T-helper 9 cell (primary cell): ENCODE measurements at places on chromosomes 2 and 18.

DNA sequence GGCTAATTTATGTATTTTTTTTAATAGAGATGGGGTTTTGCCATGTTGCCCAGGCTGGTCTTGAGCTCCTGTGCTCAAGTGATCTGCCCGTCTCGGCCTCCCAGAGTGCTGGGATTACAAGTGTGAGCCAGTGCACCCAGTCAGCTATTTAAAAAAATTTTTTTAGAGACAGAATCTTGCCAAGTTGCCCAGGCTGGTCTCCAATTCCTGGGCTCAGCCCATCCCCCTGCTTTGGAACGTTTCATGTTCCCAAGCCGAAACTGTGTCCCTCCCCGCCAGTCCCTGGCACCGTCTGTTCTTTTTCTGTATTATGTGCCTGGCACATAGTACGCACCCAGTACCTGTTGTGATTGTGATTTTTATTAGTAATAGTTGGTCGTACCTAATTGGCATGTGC lies 63.1 kb upstream of the MGAT5 start:
- no peak for DNase-seq

GRCh38 chr2:213232649-213233437 lies 51.4 kb upstream of the SPAG16 start:
- DNase-seq: no peak

GRCh38 chr2:8090748-8091700 lies 590.8 kb upstream of the ID2 start:
- DNase-seq: no peak

GRCh38 chr2:190889175-190889943 lies 8.7 kb downstream of the GLS start:
- DNase-seq: no peak

DNA sequence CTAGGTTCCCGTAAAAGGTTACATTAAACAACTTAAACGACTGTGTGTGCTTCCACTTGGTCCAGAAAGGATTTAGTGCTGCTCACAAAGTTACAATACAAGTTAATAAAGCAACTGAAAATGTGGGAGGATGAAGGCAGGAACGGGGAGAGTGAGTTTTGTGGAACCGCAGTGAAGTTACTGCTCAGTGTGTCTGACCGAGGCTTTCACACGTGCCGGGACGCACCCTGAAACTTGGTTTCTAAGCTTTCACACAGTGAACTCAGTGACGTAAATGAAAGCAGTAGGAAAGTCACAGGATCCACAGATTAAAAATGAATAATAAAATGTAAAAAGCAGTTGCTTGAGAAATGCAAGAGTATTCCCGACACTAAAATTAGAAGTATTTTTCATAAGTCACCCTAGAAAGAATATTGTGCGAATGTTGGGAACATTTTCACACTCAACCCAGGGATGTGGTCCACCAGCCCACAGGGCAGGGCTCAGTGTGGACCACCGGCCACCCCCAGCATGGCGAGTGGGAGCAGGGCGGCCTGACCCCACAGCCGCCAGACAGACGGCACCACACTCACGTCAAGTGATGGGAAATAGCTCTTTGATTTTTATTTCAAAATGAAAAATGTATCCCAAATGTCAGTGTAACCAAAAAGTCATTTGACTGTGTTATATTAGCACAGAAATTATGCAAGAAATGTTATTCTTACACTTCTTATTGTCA lies 32.6 kb upstream of the CHMP1B start:
- no peak for DNase-seq

DNA sequence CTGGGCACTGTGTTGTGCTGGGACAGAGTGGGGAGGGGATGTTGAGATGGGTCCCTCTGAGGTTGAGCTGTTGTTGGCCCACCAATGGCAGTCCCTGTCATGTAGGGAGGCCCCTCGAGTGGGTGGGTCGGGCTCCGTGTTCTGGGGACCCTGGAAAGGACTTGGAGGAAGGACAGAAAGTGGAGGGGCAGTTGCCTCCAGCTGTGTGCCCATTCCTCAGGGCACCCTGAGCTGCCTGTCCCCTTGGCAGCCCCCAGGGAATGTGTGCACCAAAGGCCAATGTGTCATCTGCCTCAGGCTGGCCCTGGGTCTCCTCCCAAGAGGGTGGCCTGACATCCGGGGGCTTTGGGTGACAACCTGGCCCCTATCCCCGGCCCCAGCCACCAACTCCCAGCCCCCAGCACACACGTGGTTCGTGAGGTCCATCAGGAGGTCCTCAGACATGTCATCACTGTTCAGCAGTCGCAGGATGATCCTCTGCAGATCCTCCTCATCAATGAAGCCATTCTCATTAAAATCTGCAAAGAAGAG lies 57.7 kb downstream of the CIB4 start:
- DNase-seq: no peak

- no peak for DNase-seq
Measured at GRCh38 chr2:159811232-159811631, 13.2 kb upstream of the CD302 start.

DNA sequence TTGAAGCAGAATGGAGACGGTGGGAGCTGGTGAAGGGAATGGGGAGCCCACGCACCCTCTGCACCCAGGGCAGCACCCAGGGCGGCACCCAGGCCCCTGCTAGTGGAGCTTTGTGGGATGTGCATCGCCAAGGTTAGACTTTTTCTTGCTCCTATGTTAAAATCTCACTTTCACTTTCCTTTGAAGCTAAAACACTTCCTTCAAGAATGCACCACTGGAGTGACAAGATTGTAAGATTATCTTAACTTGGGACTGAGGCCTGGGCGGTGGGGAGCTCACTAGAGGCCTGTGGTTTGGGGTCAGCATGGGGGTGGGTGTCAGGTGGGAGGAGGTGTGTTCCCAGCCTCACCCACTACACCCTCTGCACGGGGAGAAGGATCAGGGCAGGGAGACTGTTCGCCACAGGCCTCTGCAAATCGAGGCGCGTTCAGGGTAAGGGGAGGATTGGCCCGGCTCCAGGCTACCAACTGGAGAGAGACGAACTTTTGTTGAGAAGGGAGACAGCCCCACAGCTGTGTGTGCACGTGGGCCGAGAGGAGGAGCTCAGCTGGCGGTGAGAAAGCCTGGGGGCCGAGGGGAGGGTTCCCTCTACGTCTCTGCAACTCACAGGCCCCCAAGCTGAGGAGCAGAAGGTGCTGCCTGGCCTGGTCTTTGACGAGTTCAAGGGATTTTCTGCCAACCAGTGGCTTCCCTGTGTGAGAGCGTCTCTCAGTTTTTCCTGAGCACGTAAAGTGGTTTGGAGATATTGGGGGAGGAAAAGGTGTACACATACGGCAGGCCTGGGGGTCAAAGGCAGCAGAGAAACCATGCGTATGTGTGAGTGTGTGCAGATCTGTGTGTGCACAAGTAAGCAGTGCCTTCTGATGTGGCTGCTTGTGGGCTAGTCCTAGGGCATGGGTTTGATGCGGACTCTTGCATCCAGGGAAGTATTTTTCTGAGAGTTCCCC lies 147.7 kb downstream of the KLHL29 start:
- DNase-seq: peak; percentile 5
